ENCODE measurements at places on chromosomes 2 and 18. TPM values are rescaled to one million over a fixed set of nuclear protein-coding genes. Genes with fewer than 3 reads are reported as not detected.

The AMER3 gene
- total RNA-seq, result 1.2 TPM

The CCBE1 gene
- total RNA-seq, result 0.70 TPM

The SCYGR1 gene
- not detected for total RNA-seq

The LONRF2 gene
- total RNA-seq, result 0.84 TPM

The IL1RL2 gene
- 0.44 TPM for total RNA-seq

The RTP5 gene
- not detected for total RNA-seq

The PNPT1 gene
- total RNA-seq, result 15.7 TPM

The CYP20A1 gene
- 27.8 TPM for total RNA-seq

The ZNF519 gene
- total RNA-seq, result 12.4 TPM

The BOLL gene
- total RNA-seq, result not detected

The INO80D gene
- 34.9 TPM for total RNA-seq

The TEKT4 gene
- not detected for total RNA-seq

The CNDP1 gene
- total RNA-seq, result 0.51 TPM

The PDE1A gene
- 0.32 TPM for total RNA-seq

The FAM110C gene
- total RNA-seq, result 1.8 TPM

The ONECUT2 gene
- total RNA-seq, result 1.9 TPM

The NR4A2 gene
- 0.73 TPM for total RNA-seq

The PARD6G gene
- total RNA-seq, result 15.4 TPM

The SPAG16 gene
- 38.2 TPM for total RNA-seq

The MAP3K19 gene
- not detected for total RNA-seq

The SLC4A3 gene
- total RNA-seq, result 15.8 TPM

The SH2D6 gene
- 1.1 TPM for total RNA-seq

The UGT1A5 gene
- not detected for total RNA-seq

The PXDN gene
- 224 TPM for total RNA-seq

The IGFBP5 gene
- total RNA-seq, result 8.9 TPM

The G6PC2 gene
- not detected for total RNA-seq

The LDAH gene
- total RNA-seq, result 28.7 TPM

The COL4A4 gene
- 2.9 TPM for total RNA-seq

The RPRM gene
- 33.8 TPM for total RNA-seq

The NCL gene
- total RNA-seq, result 848 TPM

The DIPK1C gene
- total RNA-seq, result not detected

The ABCG5 gene
- total RNA-seq, result not detected

The MYOM1 gene
- 0.92 TPM for total RNA-seq

The NXPH2 gene
- 3.1 TPM for total RNA-seq

The FOSL2 gene
- total RNA-seq, result 1.7 TPM

The POTEJ gene
- not detected for total RNA-seq

The IGFBP2 gene
- 1,528 TPM for total RNA-seq

The HOXD11 gene
- total RNA-seq, result 1.0 TPM

The DBI gene
- 157 TPM for total RNA-seq

The ABHD1 gene
- total RNA-seq, result 1.1 TPM

The HPCAL1 gene
- total RNA-seq, result 5.9 TPM

The PLGLB2 gene
- total RNA-seq, result 0.64 TPM

The CHRNG gene
- total RNA-seq, result not detected

The OSR1 gene
- total RNA-seq, result 0.17 TPM

The KDM3A gene
- total RNA-seq, result 31.9 TPM

The UGT1A4 gene
- total RNA-seq, result not detected

The IHH gene
- total RNA-seq, result 2.1 TPM

The SNORC gene
- total RNA-seq, result 6.2 TPM

The HOXD13 gene
- total RNA-seq, result 0.35 TPM

The BBS5 gene
- total RNA-seq, result 3.2 TPM

The XIRP2 gene
- not detected for total RNA-seq

The KRTCAP3 gene
- 25.9 TPM for total RNA-seq

The NAT8 gene
- not detected for total RNA-seq

The CLEC4F gene
- total RNA-seq, result not detected

The LRRTM4 gene
- total RNA-seq, result 21.4 TPM
